ENCODE measurements at places on chromosomes 5 and 9.
A peak's percentile ranks its signal among the peaks of the same experiment; 100 is the strongest.

- DNase-seq = peak; percentile 81
Measured at GRCh38 chr5:54793468-54794134, 191.8 kb downstream of the ESM1 start.

DNA sequence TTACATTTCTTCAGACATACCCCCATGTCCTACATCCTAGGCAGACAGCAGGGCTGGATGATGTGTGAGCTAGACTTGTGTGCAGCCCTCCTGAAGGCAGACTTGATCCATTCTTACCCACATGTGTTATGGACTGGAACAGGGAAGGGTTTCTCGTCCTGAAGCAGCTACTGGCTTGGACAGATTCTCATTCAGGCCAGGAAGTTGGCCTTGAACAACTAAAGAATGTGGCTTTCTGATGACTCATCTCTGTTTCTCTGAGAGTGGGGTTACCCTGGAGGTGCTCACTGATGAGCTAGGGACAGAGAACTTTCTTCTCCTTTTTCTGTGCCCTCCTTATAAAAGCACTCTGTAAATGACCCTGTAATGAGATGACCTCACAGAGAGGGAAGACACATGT is 246.5 kb downstream of the PCSK5 start:
- DNase-seq = no peak

DNA sequence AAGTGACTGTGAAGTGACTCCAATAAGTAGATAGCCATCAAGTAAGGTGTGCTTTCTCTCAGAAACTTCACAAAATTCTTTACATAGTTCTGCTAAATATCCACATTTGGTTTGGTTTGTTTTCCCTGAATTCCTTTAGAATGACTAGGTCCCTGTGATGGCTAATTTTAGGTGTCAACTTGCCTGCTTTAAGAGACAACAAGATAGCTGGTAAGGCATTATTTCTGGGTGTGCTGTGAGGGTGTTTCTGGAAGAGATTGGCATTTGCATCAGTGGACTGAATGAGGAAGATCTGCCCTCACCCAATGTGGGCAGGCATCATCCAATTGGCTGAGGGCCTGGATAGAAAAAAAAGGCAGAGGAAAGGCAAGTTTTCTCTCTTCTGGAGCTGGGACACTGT is 8.3 kb upstream of the PTBP3 start:
- DNase-seq = no peak

DNA sequence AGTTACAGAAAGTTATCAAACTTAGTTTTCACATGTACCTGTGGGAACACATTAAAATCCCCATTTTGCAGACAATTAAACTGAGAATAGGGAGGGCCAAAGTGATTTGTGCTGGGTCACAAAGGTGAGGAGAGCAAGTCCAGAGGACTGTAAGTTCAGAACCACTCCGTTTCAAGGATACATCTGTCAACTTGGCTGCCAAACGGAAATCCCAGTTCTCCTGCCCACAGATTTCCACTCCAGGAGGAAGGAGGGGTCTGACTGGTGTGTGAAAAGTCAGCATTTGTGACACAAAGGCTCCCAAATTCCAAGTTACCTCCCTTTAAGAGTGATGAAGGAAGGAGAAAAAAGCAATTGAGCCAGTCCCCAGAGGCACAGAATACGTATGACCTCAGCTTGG is 42.3 kb downstream of the PRELID2 start:
- no peak for DNase-seq

GRCh38 chr5:68960961-68961360 is 132.9 kb upstream of the SLC30A5 start:
- no peak for DNase-seq

GRCh38 chr9:19913151-19913550 is 124.3 kb upstream of the SLC24A2 start:
- no peak for DNase-seq

DNA sequence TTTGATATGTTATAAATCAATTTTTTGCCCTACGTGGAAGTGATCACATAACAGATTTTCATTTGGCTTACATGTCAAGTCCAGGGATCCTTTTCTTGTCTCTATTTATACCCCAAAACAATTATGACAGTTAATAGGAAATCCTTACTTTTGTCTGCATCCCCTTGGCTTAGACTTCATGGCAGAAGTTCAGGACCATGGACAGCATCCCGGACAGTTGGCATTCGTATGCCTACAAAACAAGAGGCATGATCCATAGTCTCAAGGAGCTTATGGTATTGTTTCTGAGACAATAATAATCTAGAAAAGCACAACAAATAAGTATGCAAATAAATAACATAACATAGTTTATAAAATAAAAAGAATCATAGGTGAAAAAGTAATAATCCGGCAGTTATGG is 214.3 kb upstream of the GRIA1 start:
- peak; percentile 32 for DNase-seq

GRCh38 chr5:135211791-135212190 is 177.8 kb upstream of the PITX1 start:
- DNase-seq = no peak

GRCh38 chr5:172929371-172929838 is 29.8 kb upstream of the RPL26L1 start:
- DNase-seq = no peak

DNA sequence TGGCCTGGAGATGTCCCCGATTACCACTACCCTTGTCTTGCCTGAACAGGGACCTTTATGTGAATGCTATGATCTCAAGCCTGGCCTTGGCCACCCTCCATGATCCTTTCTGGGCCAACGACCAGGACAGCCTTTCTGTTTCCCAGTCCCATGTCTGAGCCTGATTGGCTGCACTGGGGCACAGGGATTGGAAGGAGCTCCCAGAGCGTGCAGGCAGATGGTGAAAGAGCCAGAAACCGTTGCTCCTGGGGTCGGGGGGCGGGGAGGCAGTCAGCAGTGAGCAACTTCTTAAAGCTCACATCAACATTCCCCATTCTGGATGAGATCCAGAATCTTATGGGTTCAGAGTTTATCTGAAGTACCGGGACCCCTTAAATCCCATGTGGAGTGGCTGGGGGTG is 84.4 kb downstream of the INSYN2B start:
- no peak for DNase-seq

- DNase-seq = no peak
Measured at GRCh38 chr5:8413975-8414374, 545.0 kb downstream of the MTRR start.

DNA sequence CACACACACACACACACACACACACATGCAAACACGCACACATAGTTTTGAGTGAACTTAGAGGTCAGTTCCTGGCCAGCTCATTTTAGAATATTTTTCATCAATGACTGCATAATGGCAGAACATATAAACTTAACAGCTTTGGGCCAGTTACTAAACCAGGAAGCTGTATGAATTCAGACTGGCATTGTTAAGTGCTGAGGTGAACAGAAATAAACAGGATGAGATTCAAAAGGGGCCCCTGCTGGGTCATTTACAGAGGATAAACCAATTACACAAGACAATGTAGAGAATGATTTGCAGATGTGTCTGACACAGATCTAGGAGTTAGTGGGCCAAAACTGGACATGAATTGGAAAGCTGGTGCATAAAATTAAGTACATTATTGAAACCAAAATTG is 44.6 kb downstream of the MARCHF11 start:
- DNase-seq = no peak

GRCh38 chr9:70468291-70468690 is 53.8 kb upstream of the KLF9 start:
- no peak for DNase-seq

GRCh38 chr5:40010436-40010835 is 585.7 kb upstream of the DAB2 start:
- no peak for DNase-seq

GRCh38 chr5:149455889-149456409 is 76.9 kb upstream of the IL17B start:
- peak; percentile 77 for DNase-seq

- peak; percentile 45 for DNase-seq
Measured at GRCh38 chr9:117462861-117463260, 48.0 kb upstream of the ASTN2 start.

DNA sequence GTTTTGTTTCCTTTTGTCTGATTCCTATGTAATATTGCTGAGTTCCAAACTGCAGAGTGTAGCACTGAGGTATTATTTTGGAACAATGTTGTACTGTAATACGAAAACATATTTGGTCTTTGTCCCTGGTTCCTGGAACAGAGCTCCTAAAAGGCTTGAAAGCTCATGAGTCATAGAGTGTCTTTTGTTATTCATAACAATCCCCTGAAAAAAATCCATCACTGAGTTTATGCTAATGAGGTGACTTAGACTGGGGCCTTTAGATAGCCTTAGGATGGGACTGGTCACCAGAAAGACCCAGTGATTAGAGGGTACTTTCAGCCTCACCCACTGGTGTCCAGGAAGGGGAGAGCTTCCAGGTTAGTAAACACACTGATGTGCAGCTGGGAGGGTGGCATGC is 132.7 kb upstream of the POU5F2 start:
- no peak for DNase-seq

All from femur (tissue), 1 donor.